GM20000 (cell line): ENCODE measurements at places on chromosomes 2 and 18.

DNA sequence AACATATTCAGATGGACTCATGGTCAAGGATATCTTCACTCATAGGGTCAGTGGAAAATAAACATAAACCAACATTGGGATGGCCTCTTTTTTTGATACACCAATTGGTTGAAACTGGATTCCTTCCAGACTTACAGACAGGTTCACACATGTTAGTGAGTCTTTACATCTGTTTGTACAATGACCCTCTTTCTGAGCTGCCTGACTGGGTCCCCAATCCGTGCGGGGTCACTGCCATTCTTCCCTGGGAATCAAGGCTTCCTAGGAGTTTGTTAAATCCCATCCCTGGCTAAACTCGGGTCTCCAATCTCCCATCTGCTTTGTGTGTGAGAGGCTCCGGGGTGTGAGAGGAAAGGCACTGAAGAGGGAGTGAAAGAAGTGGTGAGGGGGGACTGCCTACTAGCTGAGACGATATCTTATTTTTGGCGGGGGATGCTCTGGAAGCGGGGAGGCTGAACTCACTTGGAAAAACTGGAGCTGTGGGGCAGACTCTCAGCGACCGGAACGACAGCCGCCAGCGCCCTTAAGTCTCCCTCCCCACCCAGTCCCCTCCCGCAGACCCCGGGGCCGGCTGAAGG lies 487 bp downstream of the STARD6 start:
- DNase-seq = no peak

DNA sequence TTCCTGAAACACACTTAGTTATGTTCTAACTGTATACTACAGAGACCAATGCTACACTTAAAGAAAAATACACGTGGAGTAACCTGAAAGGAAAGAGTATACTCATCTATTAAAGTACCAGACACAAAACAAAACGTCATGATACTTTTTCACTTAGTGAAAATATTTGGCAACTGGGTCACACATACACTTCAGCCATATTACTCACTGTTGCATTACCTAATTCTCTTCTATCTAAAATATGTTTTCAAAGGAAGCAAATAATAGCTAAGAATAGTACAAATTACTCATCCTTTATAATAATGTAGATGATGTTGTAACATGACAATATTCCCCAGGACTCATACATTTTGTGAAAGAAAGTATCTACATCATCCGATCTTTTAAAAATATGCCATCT lies 76.5 kb upstream of the EPB41L3 start:
- DNase-seq = no peak

DNA sequence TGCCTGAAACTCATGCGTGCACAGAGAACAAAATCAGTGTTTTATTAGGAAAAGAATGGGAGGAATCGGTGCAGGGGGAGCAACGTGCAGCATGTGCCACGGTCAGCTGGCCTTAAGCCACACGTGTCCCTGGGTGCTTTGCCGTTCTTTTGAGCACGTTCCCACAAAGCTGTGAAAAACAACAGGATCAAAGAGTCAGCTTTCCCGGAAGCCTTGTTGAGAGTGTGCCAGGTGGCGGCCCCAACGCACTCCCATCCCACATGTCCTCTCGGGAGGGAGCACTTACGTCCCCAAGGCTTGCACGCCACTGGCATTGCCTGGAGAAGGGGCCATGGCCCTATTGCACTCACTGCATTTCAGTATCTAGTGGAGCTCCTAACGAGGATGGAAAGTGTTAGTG lies 511.2 kb downstream of the EIPR1 start:
- no peak for DNase-seq

GRCh38 chr2:159199761-159200465 lies 86.6 kb downstream of the WDSUB1 start:
- DNase-seq = no peak

- no peak for DNase-seq
Measured at GRCh38 chr18:49494660-49495059, 7.6 kb upstream of the C18orf32 start.

GRCh38 chr18:21769206-21769605 lies 28.6 kb downstream of the MIB1 start:
- DNase-seq = no peak

DNA sequence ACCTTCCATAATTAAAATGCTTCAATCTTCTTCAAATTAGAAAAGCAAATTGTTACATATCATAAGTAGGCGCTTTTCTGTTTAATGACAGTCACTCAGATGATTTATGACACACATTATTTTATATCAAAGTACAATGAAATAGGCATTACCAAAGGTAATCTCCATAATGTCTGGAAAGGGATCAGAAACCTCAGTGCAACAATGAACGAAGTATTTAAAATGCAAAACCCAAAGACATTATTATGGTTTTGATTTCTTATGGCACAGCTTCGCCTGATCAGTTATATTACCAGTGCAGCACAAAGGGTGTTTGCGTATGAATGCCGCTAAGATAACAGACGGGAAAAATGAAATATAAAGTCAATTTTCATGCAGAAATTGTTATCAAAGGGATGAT lies 162.2 kb upstream of the MEIS1 start:
- DNase-seq = no peak

GRCh38 chr2:63440612-63441011 lies 147.7 kb downstream of the WDPCP start:
- DNase-seq = no peak

DNA sequence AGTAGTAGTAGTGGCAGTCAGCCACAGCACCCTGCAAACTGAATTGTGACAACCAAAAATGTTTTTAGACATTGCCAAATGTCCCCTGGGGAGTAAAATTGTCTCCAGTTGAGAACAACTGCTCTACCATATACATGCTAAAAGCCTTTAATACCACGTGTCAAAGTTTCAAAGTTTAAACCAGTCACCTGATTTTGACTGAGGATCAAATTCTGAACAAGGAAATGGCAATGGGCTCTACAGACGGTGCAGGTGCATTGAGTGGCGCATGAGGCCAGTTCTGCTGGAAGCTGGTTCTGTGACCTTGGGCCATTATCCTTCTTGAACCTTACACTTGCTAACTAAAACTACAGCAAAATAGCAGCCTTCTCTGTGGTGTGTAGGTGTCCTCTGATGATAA lies 85.0 kb downstream of the LIPG start:
- DNase-seq = no peak

DNA sequence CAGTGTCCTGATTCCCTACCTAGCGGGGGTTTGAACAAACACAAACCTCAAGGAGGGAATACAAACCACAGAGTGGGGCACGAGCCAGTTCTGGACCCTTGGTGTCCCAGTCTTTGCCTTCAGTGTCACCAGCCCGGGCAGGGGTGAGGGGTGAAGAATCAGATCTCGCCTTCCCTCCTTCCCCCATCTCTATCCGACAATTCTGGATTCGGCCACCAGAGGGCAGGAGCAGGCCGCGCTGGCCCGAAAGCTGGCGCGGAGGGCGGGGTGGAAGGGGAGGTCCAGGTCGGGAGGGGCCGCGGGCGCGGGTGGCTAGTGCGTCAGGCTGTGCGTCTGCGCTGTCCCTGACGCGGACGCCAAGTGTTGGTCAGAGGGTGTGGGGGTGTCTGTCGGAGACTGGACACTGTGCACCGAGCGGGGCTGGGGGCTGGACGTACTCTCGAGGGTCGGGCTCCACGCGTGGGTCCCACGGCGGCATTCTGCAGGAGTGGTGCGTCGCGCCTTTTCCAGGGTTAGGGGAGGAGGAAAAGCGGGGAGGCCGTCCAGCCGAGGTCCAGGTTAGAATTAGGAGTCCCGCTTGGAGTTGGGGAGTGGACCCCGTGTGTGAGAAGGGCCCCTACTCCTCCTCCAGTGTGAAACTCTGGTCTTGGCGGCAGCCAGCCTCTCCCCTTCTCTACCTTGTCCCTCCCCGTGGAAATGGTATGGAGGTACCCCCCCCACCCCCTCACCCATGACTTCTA lies 2.9 kb upstream of the CRYBA2 start:
- DNase-seq = peak; percentile 92

GRCh38 chr2:65620524-65620923 lies 188.1 kb upstream of the SPRED2 start:
- no peak for DNase-seq

- no peak for DNase-seq
Measured at GRCh38 chr2:23019476-23019875, 365.5 kb upstream of the KLHL29 start.
